ENCODE measurements at places on chromosomes 3 and 15.

- no peak for DNase-seq
These were observed 2.9 kb upstream of the MKRN2 start for GRCh38 chr3:12553921-12554391.

DNA sequence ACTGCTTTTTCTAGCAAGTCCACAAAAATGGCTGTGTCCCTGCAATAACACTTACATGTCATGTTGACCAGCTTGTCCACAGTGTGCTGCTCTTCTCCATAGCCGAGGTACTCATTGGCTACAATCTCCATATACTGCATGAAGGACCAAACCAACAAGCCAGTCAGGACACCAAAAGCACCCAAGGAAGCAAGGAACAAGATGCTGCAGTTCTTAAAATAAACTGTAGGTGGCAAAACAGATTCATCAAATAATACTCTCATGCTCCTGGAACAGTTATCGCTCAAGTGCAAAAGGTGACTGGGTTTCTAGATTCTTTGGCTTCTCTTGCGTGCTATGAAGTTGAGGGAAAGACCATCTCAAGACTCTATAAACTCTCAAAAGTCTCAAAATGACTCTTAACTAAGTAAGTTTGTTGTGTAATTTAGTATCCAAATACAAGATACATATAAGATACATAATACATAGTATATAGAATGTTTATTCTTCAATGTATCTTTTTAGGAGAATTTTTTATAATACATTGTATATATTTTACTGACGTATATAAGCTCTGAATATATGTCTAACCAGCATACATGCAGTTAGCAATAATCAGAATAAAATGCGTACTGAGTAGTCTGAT, 57.0 kb downstream of the NEK10 start:
- no peak for DNase-seq

DNA sequence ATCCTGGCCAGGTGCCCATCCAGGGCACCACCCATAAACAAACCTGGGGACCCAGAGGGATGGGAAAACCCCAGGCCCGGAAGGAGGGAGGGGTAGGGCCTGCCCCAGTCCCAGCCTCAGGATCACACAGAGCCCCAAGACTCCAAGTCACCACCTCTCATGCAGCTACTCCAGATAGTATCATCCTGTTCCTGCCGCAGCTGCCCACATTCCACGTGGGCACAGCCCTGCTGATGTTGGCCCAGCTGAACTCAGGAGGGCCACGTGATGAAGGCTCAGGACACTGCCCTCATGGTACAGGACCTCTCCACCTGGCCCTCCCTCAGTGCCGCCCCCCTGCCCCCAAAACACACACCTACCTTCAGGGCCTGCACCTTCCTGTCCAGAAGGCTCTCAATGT, 69.5 kb downstream of the CACNA2D2 start:
- no peak for DNase-seq

- no peak for DNase-seq
These were observed 241.6 kb downstream of the GAP43 start for GRCh38 chr3:115864911-115865310.

DNA sequence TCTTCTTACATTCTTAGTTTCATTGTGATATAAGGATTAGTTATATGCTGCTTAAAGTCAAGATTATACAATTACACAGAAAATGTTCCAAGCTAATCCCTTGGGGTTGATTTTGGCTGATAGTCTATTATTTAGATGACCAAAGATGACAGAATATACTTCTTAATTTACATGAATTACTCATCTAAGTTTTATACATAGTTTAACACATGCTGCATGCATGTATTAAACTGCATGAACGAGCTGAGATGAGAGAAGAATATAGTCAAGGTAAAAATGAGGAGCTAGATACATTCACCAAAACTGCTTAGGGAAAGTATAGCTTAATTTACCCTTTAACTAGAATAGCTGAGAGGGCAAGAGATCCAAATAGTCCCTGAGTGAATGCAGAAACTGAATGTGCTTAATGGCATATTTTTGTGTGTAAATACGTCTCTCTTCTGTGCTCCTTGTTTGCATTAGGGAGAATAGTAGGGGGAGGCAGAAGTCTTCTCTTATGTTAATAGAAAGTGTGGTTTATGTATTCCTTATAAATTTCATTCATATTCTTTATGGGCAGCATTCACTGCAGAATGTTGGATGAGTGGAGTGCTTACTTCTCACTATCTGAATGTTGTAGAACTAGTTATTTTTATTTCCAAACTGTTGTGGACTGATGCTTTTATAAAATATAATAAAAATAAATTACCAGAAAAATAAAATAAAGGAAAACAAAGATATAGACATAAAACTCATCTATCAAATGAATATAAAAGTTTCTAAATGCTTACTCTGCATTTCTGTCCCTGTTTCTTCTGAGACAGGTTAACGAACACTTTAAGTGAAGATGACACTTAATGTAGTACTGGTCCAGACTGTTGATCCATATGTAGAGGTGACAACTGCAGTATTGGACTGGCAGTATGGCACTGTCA, 327.8 kb downstream of the RBMS3 start:
- no peak for DNase-seq

GRCh38 chr3:99965077-99965476, 147.4 kb downstream of the CMSS1 start:
- DNase-seq, result no peak

DNA sequence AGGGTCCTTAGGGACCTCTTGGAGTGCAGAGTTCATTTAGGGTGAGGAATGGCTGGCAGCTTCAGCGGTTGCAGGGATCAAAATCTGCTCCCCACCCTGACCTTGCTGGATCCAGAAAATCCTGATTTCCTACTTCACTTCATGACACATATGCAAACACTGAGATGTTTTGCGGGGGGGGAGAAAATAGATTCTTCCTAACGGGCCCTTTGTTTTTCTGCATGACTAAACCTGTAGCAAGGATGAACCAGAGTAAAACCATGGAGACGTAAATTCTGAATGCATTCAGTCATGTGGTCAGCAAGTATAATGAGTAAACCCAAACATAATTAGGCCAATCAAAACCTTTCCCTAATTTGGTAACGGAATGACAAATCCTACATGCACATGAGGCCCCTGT, 20.0 kb upstream of the RBP1 start:
- no peak for DNase-seq
